ENCODE measurements at places on chromosomes 5 and 9. TPM values are rescaled to one million over a fixed set of nuclear protein-coding genes. Genes with fewer than 3 reads are reported as not detected.

The GFI1B gene
- 0.71 TPM for total RNA-seq

The LOX gene
- 2.2 TPM for total RNA-seq

The SLC22A4 gene
- 0.60 TPM for total RNA-seq

The SLC1A1 gene
- 11.7 TPM for total RNA-seq

The ADAMTS16 gene
- total RNA-seq: 14.6 TPM

The PNPLA7 gene
- 0.57 TPM for total RNA-seq

The GEMIN5 gene
- total RNA-seq: 47.0 TPM

The PCDHA1 gene
- total RNA-seq: 0.50 TPM

The FBXO4 gene
- total RNA-seq: 0.57 TPM

The SLC46A2 gene
- total RNA-seq: not detected

The ERAP2 gene
- not detected for total RNA-seq

The BAAT gene
- total RNA-seq: not detected
